ENCODE measurements at places on chromosomes 16 and 17. TPM values are rescaled to one million over a fixed set of nuclear protein-coding genes. Genes with fewer than 3 reads are reported as not detected.

The TP53TG3 gene
- total RNA-seq: not detected

The STH gene
- 3.9 TPM for total RNA-seq

The HAGHL gene
- total RNA-seq: 7.0 TPM

The ABAT gene
- total RNA-seq: 86.1 TPM

The CRISPLD2 gene
- total RNA-seq: 2.7 TPM

The ZSCAN10 gene
- not detected for total RNA-seq

The ANTKMT gene
- total RNA-seq: 11.5 TPM

- no peak for DNase-seq
Observed at GRCh38 chr16:66810391-66810790, 9.0 kb upstream of the TERB1 start.

DNA sequence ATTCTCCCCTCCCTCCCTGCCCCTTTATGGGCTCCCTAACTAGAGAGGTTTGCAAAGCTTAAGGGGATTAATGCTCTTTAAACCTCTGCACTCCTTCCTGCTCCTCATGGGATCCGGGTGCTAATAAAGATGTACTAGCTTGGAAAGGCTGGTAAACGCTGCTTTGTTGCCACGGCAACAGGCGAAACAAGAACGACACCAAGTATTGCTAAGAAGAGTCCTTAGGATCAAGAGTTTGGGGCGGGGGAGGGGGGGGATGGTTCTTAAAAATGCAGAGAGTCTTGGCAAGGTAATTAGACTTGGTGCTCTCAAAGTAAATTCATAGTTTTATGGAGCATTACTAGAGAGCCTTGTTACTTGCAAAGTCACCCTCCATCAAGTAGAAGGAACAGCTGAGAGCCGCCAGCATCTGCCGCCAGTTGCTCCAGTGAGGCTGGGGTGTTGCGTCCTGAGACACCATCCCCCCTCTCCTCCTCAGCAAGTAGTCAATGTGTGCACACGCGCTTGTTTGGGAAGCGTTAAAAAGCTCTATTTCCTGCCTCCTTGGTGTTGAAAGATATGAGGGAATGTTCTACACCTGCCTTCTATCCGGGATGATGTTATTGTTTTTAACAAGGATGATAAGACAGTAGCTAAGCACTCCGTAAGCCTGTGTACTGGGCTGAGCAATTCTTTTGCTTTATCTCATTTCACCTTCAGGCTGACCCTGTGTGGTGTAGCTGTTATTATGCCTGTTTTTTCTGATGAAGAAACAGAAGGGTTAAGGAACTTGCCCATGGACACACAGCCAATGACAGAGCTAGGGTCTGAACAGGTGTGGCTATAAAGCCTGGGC, 190.9 kb downstream of the CCDC182 start:
- no peak for DNase-seq

GRCh38 chr17:54749157-54749556, 151.5 kb upstream of the TOM1L1 start:
- no peak for DNase-seq

DNA sequence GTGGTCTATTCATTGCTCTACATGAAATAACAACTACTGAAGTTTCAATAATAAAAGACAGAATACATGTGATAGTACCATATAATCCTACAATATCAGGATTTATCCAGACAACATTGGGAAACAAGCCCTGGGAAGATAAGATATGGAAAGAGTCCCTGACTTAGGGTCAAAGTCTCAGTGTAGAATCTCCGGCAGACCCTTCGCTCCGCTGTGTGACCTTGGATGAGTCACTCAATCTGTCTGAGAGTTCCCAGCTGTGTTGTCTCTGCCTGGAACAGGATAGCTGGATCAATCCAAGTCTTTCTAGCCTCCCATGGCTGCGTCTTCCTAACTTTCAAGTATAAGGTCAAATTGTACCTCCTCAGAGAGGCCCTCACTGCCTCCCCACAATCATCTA, 335.9 kb downstream of the TMEM114 start:
- DNase-seq: no peak

- DNase-seq: no peak
Observed at GRCh38 chr17:9230346-9230745, 209.0 kb downstream of the NTN1 start.

DNA sequence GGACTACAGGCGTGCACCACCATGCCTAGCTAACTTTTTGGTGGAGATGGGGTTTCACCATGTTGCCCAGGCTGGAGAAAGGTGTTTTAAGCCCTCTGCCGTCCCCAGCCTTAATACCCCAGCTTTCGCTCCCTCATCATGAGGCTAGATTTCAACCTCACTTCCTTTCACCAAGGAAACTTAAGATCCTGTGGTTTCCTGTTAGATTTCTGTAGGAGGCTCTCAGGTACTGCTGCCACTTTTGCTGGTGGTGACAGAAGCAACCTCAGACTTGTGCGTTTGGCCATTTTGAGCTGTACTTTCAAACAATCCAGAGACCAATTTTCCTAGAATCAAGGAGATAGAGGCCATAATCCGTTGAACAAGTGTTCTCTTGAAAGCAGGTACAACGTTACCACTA, 36.2 kb downstream of the MPHOSPH6 start:
- no peak for DNase-seq
